ENCODE measurements at places on chromosomes 6 and 20.

GRCh38 chr6:166769648-166770047 is 142.6 kb upstream of the RPS6KA2 start:
- no peak for DNase-seq

GRCh38 chr6:47851091-47851490 is 69.3 kb downstream of the OPN5 start:
- no peak for DNase-seq

DNA sequence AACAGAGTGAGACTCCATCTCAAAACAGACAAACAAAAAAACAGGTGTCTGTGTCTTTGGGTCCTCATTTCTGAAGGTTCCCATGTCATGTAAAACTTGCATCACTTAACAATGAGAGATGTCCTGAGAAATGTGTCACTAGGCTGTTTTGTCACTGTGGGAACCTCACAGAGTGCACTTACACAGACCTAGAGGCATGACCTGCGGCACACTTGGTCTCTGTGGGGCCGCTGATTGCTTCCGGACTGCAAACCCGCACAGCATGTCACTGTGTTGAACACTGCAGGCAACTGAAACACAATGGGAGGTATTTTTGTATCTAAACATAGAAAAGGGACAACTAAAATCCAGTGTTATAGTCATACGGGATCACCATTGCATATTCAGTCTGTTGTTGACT is 42.3 kb upstream of the TMEM181 start:
- DNase-seq, result no peak

DNA sequence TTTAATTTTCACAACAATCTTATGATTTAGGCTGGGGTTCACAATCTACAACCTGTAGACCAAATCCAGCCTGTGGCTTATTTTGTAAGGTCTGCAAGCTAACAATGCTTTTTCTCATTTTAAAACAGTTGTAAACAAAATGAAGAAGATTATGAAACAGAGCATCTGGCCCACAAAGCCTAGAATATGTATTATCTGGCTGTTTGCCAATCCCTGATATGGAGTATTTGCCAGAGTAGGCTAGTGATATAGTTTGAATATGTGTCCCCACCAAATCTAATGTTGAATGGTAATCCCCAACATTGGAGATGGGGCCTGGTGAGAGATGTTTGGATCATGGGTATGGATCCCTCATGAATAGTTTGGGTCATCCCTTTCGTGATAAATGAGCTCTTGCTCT is 201.8 kb downstream of the DHX35 start:
- DNase-seq, result no peak

DNA sequence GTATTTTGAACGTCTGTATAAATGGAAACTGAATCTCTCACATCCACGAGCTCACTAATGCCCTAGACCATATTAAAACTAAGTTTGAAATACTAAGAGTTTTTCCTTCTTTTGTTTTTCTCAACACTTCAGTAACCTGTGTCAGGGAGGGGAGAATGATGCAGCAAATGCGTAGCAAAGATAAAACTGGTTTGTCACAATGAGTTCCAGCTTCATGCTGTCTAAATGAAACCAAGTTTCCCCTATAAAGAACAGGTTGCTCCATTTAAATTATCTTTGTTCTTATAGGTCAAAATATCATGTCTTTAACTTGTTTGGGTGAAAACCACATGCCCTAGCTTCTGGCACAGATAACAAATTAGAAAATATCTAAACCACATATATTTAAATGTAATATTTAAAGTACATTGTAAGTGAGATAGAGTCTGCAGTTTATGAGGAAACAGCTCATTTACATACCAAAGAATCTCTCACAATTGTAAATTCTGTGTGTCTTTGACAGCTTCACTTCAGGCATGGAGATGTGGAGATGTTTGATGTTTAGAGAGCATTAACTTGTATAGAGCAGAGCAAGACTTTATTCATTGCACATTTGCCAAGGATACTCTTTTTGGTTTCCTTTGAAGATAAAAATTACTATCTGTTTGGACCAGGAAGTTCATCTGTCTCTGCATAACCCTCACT is 7.3 kb downstream of the TRDN start:
- no peak for DNase-seq

GRCh38 chr20:33296206-33296605 is 13.2 kb downstream of the BPIFB1 start:
- DNase-seq, result no peak

DNA sequence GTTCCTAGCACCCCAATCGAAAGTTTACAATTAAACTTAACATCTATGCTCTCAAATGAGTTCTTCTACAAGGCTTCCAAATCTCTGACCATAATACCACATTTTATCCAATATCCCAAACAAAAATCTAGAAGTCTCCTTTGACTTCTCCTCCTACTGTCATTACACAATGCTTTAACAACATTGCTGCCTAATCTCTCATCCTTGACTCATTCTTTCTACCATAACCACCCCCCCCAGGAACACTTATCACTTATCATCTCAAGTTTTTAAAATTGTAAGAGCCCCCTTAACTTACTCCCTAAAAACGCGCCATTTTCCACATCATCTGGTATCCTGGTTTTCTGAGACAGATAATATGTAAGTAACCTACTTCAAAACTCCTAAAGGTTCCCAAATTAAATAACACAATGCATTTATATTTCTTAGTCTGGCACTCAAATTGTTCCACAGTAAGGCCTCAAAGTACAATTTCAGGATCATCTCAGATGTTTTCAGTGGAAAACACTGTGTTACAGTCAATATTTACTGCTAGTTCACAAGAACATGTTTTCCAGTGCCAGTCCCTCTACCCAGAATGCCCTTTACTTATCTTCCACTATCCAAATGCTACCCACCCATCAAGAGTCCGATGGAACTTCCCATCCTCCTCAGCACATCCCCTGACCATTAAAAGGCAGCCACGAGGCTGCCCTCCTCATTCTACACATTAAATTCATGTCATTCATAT is 308.2 kb upstream of the THEMIS start:
- no peak for DNase-seq

- DNase-seq, result no peak
These were observed 1.3 kb downstream of the SOBP start for GRCh38 chr6:107491138-107491609.

DNA sequence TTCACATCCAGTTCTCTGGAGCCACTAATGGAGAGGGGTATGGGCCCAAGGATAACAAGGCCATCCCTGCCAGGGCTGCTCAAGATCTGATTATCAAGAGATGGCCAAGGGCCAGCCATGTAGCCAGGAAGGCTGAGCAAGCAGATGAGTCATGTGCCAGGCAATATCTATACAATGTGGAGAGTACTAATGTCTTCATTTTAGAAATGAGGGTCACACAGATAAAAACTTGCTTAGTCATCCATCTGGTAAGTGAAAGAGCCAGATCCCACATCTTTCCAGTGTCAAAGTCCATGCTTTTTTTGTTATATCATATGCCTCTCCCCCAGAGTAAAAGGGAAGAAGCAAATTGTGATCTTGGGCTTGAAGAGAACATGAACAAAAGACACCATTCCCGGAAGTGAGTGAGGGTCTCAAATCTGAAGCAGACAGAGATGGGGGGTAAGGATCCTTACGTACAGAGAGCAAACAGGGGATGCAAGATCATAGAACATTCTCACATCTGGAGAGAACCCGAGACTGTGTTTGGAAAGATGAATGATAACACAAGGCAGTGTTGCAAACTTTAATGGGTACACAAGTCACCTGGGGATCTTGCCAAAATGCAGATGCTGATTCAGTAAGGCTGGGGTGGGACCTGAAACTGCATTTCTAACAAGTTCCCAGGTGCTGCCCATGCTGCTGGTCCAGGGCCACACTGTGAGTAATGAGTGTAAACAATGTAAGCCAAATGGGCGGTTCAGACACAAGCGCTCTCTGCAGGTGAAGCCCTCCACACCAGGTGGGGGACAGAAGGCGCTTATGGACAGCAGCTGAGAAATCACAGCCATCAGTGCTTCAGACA is 20.0 kb upstream of the GSTA3 start:
- no peak for DNase-seq

DNA sequence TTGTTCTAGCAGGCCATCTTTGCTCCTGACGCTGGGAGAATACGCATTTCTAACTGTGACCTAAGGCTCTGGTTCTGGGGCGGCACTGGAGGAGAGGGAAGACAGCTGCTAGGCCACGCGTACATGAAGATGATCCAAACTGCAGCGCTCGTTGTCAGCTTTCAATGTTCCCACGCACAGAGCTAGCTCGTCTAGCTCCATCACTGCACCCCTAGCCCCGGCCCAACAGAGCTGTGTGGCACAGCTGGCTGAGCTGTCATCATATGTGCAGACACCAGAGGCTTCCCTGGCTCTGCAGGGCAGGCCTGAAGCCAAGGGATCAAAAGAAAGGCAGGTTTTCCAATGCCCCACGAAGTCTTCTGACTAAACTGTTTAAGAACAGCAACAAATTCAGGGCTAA is 124.7 kb downstream of the IRF4 start:
- no peak for DNase-seq

DNA sequence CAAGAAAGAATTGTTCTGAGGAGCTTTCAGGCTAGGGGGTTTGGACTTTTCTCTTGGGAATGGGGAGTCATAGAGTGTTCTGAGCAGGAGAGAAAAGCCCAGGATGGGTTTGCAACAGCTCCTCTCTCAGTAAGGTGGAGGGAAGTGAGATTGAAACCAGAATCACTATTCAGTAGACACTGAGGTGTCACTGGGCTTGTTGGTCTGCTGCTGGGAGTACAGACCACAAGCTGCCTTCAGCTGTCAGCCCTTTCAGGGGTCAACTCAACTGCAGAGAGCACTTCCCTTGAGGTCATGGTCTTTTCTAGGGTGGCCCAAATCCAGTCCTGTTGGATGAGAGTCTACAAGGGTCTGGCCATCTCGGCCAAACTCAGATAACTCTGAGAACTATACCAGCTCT is 12.9 kb upstream of the FOXA2 start:
- DNase-seq, result no peak

- DNase-seq, result no peak
These were observed 25.1 kb upstream of the TRIM27 start for GRCh38 chr6:28948782-28949486.

- no peak for DNase-seq
These were observed 632.0 kb downstream of the HTR1B start for GRCh38 chr6:76831299-76831698.

- DNase-seq, result no peak
These were observed 103.7 kb upstream of the TAB2 start for GRCh38 chr6:149213829-149214228.

GRCh38 chr6:52513464-52513863 is 63.4 kb downstream of the TRAM2 start:
- DNase-seq, result no peak

- DNase-seq, result no peak
These were observed 66.5 kb upstream of the IER3 start for GRCh38 chr6:30810813-30811339.

GRCh38 chr6:13373488-13373886 is 45.1 kb upstream of the TBC1D7 start:
- DNase-seq, result no peak

GRCh38 chr6:15993716-15994228 is 135.1 kb upstream of the MYLIP start:
- no peak for DNase-seq

GRCh38 chr20:57108742-57109570 is 157.5 kb downstream of the BMP7 start:
- no peak for DNase-seq

GRCh38 chr20:50546729-50547314 is 36.6 kb downstream of the PTPN1 start:
- no peak for DNase-seq

GRCh38 chr20:43748274-43748673 is 21.5 kb upstream of the GTSF1L start:
- no peak for DNase-seq

DNA sequence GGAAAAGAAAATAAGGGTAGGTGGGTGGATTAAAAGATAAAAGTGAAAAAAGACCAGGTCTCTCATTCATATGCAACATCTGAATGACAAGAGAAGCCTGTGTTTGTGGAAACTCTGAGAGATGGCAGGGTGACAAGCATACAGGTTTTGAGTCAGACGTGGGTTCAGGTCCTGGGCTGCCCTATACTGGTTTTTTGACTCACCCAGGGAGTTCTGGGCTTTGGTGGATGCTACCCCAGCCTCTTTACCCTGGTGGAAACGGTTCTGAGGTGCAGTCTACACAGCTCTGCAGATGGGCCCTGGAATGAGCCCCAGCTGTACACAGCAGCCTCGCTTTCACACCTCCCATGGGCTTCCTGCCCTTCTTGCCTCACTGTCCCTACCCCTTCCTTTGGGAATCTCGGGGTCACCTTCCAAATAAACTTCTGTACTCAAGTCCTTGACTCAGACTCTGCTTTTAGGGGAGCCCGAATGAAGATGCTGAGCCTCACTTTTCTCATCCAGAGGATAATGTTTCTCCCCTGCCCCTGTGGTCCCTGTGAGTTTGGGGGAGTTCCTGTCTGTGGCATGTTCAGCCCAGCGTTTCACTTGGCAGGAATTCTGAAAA is 77.7 kb upstream of the CLDN20 start:
- no peak for DNase-seq

GRCh38 chr6:125112934-125113333 is 40.6 kb upstream of the TPD52L1 start:
- DNase-seq, result no peak

- no peak for DNase-seq
These were observed 17.5 kb downstream of the NRN1 start for GRCh38 chr6:5989141-5989723.

DNA sequence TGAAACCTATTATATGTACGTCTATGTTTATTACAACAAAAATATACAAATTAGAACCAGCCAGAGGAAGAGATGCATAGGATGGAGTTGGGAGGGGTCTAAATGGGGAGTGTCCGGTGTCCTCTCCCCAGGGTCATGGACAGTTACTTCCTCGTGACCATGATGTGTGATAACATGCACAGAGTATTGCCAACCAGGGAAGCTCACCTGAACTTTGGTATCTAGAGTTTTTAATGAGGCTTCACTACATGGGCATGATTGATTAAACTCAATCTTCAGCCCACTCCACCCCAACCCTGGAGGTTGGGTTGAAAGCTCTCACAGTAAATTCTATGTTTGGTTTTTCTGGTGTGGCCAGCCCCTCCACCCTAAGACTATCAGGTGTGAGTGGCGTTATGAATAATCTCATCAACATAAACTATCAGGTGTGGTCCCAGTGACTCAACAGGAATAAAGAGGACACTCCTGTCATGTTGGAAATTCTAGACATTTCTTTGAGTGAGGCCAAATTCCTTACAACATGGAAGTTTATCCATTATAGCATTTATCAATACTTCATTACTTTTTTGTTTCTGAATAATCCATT is 36.4 kb upstream of the FKBP1A start:
- no peak for DNase-seq

DNA sequence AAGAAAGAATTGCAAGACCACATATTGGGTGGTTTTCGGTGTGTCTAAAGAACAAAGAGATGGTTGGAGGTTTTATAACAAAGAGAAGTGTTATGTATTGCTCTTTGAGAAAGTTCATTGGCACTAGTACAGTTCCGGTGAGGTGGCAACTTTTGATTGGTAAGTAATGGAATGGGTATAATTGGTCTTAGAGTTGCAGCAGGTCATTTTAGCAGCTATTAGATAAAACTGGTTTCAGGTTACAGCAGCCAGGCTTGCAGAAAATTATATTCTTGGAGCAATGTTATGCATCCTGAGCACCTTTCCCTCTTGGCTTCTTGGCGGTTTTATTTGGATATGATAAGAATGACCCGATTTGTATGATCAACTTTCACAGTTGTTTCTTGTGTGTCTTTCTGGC is 12.3 kb upstream of the SSTR4 start:
- DNase-seq, result no peak

- no peak for DNase-seq
These were observed 2.0 kb downstream of the TSHZ2 start for GRCh38 chr20:52974179-52974594.

- DNase-seq, result no peak
These were observed 784.3 kb upstream of the CHD6 start for GRCh38 chr20:42402455-42402854.

GRCh38 chr6:163626073-163626867 is 211.8 kb downstream of the QKI start:
- no peak for DNase-seq
